ENCODE measurements at places on chromosomes 5 and 9.

GRCh38 chr5:155276231-155276630 lies 262.7 kb downstream of the KIF4B start:
- no peak for DNase-seq

DNA sequence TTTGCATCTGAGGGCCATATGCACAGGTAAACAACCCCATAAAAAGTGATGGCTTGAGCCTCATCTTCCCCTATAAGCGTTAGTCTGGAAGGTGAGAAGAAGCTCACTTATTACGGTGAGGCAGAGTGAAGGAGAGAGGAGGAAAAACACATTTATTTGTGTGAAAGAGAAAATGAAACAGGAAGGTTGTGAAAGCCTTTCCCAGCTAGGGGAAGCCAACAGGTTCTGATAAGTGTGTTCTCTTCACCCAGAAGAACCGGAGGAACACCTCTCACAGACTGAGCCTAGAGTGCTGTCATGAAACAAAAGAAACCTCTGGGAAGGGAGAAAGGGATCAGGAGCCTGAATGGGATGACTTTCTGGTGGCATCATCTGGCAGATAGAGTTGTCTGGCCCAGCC lies 192.5 kb downstream of the PTTG1 start:
- DNase-seq, result no peak

- DNase-seq, result peak; percentile 39
Observed at GRCh38 chr5:143001764-143002351, 231.7 kb downstream of the ARHGAP26 start.

DNA sequence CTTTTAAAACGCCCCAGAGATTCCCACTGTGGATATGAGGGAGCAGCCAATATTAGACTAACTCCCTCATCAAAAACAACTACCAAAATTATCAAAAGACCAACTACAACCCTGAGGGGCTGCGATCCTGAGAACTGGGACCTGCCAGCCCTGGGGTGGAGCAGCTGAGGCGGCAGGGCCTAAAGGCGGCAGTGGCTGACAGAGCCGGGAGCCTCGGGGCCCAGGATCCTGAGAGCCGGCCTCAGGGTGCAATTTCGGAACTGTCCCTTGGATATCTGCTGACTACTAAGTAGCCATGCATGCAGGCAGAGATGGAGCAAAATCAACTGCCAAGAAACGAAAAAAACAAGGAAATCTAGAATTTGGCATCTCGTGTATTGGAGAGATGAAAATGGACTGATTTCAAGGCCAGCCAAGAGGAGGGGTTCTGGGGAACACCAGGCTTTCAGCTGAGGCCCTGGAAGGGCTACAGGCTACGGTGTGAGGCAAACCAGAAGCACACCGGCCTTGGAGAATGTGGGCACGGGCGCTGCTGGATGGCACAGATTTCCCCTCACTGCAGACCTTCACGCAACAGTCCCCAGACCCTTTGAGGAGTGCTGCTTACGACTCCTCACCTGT lies 63.6 kb upstream of the UBAC1 start:
- DNase-seq, result no peak

DNA sequence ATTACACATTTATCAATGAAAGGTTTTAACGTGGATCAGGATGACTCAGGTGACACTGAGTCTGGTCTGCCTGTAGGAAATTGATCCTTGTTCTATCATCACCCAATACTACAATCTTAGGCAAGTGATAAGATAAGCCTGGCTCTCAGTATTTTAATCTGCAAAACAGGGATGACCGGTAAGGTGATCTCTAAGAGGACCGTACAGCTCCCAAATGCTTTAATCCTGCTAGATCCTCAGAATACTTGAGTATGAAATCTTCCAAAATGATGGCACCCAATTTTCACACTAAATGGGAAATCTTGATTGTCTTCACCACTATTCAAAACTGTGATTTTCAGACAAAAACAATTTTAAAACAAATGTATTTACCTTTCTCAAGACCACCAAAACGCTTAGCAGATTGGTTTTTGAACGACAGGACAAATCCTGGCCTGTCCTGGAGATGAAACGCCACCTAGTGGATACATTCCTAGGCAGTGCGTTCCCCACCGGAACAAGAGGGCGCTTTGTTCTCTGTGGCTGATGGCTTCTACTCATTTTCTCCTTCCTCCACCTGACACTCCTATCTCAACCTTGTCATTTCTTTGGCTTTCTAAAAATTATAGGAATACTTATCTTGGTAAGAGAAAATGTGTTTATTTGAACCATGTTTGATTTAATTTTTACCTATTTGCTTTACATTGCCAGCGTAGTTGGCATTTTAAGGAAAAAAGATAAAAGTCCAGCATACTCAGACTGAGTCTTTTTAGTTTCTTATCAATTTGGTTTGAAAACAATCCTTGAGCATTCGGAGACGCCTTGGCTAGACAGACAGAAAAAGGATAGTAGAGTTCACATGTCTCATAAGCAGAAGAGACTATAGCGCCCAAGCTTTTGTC lies 41.2 kb upstream of the VCAN start:
- peak; percentile 92 for DNase-seq

GRCh38 chr9:136508729-136509500 lies 26.1 kb upstream of the SEC16A start:
- no peak for DNase-seq

- DNase-seq, result no peak
Observed at GRCh38 chr5:167851416-167851815, 440.0 kb upstream of the WWC1 start.

DNA sequence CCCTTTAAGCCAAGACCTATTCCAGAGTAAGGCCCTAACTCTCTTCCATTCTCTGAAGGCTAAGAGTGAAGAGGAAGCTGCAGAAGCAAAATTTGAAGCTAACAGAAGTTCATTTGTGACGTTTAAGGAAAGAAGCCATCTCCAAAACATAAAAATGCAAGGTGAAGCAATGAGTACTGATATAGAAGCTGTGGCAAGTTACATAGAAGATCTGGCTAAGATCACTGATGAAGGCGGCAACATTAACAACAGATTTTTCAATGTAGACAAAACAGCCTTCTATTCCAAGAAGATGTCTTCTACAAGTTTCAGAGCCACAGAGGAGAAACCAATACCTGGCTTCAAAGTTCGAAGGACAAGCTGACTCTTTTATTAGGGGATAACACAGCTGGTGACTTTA lies 1143.4 kb downstream of the CDH12 start:
- DNase-seq, result no peak

- no peak for DNase-seq
Observed at GRCh38 chr9:87644659-87645058, 81.3 kb upstream of the CTSL start.

DNA sequence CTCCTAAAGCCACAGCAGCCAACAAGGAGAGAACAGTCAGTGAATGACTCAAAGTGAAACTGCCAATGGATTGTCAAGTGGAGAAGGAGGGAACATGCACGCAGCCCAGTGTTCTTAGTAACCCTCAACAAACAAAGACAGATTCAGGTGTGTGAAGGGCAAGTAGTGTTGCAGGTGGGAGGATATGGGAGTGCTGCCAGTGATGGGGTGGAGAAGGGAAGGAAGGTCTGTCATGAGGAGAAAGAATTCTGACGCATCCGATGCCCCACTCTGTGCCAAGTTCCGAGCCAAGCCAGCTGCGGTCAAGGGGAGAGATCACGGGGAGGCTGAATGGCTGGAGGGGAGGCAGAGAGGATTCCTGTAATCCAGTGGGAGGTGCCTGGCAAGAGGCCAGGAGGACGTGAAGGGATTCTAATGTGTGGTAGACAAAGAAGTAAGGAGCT lies 56.5 kb downstream of the CAST start:
- peak; percentile 26 for DNase-seq

GRCh38 chr9:82117026-82117811 lies 128.6 kb downstream of the SPATA31D1 start:
- no peak for DNase-seq

- DNase-seq, result peak; percentile 78
Observed at GRCh38 chr5:91183743-91184142, 199.4 kb downstream of the ARRDC3 start.

DNA sequence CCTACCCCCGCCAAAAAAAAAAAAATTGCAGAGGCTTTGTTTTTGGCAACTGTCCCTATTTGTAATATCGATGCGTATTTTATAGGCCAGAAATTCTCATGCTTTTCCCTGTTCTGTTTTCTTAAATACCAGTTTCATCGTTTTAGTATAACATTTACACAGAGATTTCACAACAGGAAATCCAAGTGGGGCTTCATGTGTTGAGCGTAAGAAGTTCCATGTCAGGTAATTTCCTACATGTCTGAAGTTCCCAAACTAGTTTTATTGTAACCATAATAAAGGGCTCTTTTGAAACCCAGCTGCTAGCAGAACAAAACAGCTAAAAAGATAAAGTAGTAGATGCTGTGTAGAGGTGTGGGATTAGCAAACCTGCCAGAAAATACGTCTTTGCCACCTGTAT lies 4.2 kb downstream of the SMC5 start:
- DNase-seq, result no peak

DNA sequence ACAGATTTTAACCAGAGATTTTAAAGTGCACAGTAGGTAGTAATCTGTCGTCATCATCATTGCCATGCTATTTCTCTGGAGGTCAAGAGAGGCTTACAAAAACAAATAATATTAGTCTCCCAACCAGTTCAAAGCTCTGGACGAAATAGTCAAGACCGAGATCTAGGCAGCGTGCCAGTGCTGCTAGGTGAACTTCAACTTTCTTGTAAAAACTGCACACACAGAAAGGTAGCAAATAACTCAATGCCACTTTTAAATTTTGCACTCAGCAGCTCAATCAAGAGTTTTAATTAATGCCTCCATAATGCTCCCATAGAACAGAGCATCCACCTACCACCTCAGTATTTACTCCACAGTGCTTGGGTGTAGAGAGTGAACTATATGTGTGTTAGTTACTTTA lies 656.8 kb downstream of the IRX1 start:
- DNase-seq, result no peak

DNA sequence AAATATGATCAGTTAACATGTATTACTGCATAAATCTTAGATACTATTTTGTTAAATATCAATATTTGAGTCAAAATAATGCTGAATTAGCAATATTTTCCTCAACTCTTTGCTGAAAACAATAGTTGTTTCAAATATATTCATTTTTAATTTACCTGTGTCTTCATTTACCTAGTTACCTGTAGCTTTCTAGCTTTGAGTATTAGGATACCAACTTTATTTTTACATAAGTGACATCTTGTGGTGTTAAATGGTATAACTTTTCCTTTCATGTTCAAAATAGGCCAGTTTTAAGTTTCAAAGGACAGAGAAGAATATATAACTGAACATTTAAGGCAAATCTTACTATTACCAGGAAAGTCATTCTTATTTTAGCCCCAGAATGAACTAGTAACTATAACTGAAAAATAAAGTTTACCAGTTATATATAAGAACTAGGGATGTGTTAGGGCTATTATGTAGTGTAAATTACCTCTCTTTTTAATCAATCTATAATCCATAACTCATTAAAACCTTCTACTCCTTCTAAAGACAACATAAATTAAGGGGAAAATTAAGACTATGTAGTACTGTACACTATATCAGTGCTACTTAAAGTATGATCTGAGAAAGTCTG lies 25.3 kb downstream of the AP3B1 start:
- DNase-seq, result peak; percentile 42

DNA sequence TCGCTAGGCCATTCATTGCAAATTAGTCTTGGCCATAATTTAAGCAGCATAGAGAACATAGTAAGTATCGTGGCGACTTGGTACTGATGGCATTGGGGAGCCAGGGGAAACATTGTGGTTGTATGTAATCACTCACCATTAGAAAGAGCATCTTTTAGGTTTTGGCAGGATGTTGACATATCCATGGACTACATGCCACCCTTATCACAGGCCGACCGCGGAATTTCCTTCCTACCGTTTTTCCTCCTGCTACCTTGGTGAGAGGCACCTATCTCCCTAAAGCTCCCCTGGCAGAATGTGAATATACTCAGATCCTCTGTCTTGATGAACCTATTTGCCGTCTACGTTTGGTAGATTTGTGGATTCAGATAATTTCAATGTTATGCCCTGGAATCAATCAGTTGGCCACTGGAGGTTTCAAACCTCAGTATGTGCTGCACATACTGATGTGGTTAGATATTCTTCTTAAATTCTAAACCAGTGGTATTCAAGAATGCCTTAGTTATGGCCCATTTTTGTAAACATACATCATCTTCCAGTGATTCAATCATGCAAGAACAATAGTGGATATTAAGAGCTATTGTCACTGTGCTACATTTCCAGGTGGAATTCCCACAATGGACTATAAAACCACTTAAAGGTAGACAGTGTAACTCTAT lies 271.0 kb upstream of the HAPLN1 start:
- no peak for DNase-seq

- DNase-seq, result no peak
Observed at GRCh38 chr9:737400-738120, 103.9 kb upstream of the DMRT1 start.

- DNase-seq, result no peak
Observed at GRCh38 chr5:165321912-165322311, 1816.5 kb downstream of the MAT2B start.

DNA sequence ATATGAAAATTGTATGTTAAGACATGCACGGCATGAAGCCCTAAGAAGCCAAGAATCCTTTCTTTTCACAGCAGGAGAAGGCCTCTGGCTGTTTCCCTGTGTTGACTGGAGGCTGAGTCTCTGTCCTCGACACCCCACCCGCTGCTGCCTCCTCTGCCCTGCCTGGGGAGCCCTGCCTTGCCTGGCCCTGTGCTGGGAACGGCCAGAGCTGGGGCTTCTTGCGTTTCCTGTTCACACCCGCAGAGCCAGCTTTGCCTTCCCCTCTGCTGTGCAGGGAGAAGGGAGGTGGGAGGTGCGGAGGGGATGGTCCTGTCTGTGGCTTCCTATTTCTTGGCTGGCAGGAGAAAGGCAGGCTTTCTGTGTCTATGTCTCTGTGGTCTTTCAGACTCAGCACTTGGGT lies 6.9 kb upstream of the GMCL2 start:
- no peak for DNase-seq

DNA sequence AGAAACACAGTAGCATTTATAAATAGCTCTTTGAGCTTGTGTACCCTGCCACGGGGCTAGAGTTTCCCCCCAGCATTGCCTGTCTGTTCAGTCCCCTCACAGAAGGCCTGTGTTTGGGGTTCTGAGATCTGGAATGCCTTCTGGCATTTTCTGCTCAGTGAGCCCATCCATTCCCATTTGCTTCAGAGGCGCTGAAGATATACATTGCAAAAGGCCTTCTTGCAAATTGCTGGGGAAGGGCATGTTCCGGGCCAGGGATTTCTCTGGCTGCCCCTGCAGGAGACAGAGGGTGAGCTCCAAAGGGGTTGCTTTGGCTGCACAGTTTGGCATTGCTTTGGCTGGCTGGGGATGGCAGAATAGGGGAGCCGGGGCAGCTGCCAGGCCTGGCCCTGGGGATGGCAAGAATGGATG lies 308.4 kb downstream of the MSX2 start:
- DNase-seq, result no peak

- DNase-seq, result peak; percentile 53
Observed at GRCh38 chr5:73496984-73497457, 1.2 kb upstream of the BTF3 start.

Measured in GM23338 (cell line).